Right ventricle myocardium inferior (tissue), 1 donor: ENCODE measurements at places on chromosomes 1 and 21. TPM values are rescaled to one million over a fixed set of nuclear protein-coding genes. Genes with fewer than 3 reads are reported as not detected.

GRCh38 chr1:223256034-223256433 lies 107.9 kb downstream of the SUSD4 start:
- no peak for DNase-seq

GRCh38 chr1:158732524-158732923 lies 12.0 kb upstream of the OR6K3 start:
- DNase-seq = no peak

DNA sequence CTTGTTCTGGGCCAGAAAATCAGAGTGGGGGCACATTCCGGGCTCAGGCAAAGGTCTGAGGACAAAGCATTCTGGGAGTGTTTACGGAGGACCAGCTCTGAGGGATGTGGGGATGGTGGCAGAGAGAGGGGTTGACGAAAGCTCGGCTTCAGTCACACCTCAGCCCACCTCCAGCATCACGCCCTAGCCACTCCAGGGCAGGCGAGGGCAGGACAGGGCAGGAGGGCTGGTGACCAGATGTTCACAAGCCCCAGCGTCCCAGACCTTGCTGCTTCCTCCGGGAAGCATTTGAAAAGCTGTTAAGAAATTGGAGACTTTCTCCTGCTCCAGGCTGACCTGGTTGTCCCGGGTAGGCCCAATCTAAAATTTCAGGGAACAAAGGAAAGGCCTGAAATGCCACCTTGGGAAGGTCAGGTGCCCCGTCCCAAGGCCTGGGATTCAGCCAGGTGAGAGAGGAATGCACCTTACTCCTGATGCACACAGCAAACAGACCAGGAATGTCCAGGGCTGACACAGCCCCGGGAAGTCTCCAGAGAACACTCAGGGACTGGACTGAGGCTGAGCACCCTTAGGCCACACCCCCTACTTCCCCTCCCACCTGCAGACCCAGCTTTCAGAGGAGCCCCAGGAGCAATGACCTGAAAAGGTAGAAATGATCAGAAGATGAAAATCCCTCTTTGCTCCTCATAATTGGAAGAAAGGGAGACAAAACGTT lies 71.9 kb upstream of the KLHDC7A start:
- DNase-seq = no peak

DNA sequence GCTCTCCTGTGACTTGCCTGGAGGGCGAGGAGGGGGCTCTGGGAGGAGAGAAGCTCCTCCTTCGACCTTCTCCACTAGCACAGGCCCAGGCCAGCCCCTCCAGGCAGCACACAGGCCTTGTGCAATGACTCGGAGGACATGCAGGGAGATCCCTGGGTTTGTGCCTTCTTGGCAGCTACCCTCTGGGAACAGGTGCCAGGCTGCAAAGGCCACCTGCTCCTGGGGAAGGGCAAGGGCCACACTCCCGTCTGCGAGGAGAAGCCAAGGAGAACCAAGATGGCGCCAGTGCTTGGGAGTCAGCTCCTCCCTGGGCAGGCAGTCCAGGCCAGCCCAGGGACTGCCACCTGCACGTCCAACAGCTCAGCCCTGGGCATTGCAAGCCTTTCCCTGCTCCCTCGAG lies 15.3 kb downstream of the CASZ1 start:
- no peak for DNase-seq

DNA sequence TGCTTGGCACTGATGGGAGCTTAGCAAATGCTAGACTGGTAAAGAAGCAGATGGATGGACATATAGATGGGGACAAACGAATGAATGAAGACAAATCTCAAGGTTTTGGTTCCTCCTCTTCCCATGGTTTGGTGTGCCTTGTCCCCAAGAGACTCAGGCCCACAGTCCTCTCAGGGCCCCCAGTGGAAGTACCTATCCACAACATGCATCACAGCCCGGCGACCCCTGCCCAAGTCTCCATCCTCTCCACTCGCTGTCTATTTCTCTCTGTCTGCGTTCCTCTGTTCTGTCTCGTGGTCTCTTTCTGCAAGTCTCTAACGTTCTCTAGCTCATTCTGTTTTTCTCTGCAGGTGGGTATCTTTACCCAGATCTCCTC lies 85.8 kb downstream of the GLIS1 start:
- peak; percentile 11 for DNase-seq

- no peak for DNase-seq
Observed at GRCh38 chr1:31215065-31215570, 24.6 kb downstream of the NKAIN1 start.

DNA sequence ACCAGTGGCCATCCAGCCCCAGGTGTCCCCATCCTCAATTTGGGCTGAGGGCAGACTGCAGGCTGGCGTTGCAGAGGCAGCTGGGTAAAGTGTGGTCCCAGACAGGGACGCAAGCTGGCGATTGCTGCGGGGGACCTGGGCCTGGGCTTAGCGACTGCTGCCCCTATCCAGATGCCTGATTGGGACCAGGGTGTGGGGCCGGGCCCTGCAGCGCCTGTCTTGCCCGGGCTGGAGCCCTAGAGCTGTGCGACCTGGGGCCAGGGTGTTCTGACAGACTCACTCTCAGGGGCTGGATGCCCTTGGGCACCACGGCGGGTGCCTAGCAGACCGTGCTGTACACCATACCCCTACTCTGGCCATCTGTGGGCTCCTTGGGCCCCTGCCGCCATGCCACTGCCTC lies 16.2 kb upstream of the FAAP20 start:
- DNase-seq = no peak

- peak; percentile 86 for DNase-seq
Observed at GRCh38 chr1:17606826-17607440, 67.4 kb downstream of the ARHGEF10L start.

GRCh38 chr1:243415663-243416408 lies 160.0 kb downstream of the SDCCAG8 start:
- DNase-seq = no peak

DNA sequence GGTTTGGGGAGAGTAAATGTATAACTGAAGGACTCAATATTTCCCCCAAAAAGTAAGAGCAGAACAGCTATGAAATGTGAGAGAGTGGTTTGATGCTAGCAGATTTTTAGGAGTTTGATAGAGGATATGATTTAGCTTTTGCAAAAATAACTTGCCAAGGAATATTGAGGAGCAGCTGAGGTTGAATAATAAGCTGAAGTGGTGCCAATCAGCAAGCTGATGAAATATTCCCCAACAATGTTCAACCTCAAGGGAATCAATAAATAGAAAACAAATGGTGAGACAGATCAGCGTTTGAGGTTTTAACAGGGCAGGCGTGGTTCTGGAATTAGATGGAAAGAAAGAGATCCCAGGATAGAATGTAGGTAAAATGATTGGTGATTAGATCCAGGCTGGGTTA lies 413.4 kb upstream of the ADAMTS5 start:
- no peak for DNase-seq

DNA sequence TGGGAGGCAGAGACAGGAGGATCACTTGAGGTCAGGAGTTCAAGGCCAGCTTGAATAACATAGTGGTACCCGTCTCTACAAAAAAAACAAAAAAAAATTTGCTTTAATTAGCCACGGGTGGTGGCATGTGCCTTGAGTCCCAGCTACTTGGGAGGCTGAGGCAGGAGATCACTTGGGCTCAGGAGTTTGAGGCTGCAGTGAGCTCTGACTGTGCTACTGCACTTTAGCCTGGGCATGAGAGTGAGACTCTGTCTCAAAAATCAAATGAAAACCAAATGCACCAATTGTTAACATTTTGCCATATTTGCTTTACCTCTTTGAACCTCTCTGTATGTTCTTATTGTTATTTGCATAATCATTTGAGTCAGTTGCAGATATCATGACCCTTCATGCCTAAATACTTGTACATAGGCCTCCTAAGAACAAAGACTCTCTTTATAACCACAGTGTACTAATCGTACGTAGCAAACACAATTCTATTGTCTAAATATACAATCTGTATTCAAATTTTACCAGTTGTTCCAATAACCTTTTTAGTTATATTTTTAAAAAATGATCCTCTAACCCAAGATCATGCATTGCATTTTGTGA lies 8.5 kb upstream of the NID1 start:
- no peak for DNase-seq

GRCh38 chr1:222787729-222788128 lies 27.1 kb upstream of the DISP1 start:
- DNase-seq = no peak

The RGS4 gene
- 0.92 TPM for total RNA-seq

The GSTM5 gene
- 2.8 TPM for total RNA-seq

The SYT2 gene
- total RNA-seq = not detected
